Suprapubic skin (tissue), 4 donors: ENCODE measurements at places on chromosomes 6 and 20.

DNA sequence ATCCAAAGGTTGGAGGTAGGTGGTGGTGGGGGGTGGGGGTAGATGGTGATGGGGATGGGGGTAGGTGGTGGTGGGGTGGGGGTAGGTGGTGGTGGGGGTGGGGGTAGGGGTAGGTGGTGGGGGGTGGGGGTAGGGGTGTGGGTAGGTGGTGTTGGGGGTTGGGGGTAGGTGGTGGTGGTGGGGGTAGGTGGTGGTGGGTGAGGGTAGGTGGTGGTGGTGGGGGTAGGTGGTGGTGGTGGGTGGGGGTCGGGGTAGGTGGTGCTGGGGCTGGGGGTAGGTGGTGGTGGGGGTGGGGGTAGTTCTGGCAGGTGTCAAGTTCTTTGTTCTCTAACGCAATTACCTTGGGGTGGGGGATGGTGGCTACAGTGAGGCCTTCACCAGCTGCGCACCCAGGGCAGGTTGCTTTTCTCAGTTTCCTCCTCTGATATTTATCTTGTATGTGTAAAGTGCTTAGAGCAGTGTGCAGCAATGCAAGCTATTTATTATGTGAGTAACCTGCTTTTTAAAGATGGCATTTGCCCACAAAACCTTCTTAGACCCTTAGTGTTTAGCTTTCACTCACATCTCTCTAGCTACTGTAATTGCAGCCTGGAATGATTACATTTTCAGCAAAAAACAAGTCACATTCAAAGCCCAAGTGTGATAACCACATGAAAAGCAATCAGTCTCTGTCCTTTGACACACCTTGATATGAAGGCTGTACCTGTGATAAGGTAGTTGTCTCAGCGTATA, 8.2 kb upstream of the CCDC167 start:
- H3K4me3 ChIP-seq = no peak overlapping the region
- H3K4me1 ChIP-seq = no peaks in the 10 kb centered on the region
- no peak overlapping the region for H3K27ac ChIP-seq
- H3K27me3 ChIP-seq = peaks cover 17% of the 10 kb centered on the region
- no peak for DNase-seq

DNA sequence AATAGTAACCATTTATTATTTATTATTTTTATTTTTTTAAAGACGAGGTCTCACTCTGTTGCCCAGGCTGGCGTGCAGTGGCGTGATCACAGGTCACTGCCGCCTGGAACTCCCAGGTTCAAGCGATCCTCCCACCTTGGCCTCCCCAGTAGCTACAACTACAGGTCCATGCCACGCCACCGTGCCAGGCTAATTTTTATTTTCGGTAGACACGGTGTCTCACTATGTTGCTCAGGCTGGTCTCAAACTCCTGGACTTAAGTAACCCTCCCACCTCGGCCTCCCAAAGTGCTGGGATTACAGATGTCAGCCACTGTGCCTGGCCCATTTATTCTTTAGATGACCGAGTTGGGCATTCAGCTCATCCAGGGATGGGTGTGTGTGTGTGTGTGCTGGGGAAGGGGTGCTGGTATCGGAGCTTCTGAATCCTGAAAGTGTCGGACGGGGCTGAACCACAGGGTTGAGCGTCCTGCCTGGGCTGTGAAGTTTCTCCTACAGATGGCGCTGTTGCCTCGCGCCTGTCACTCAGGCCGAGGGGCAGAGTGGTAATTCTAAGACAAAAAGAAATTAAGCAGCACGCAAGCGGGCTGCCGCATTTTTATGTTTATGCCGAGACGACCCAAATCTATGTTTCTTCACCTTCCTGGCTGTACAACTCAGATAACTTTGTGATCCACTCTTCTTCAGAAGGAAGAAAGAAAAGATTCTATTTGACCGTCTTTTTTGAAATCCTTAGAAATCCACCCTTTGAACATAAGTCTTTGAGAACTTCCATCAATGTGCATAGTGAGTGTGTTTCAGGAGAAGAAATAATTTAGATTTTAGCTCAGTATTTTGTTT, 252.8 kb downstream of the CDH26 start:
- H3K36me3 ChIP-seq = no peaks in the 10 kb centered on the region
- DNase-seq = no peak
- H3K4me3 ChIP-seq = no peak overlapping the region
- H3K4me1 ChIP-seq = no peaks in the 10 kb centered on the region
- no peaks in the 10 kb centered on the region for H3K27me3 ChIP-seq

DNA sequence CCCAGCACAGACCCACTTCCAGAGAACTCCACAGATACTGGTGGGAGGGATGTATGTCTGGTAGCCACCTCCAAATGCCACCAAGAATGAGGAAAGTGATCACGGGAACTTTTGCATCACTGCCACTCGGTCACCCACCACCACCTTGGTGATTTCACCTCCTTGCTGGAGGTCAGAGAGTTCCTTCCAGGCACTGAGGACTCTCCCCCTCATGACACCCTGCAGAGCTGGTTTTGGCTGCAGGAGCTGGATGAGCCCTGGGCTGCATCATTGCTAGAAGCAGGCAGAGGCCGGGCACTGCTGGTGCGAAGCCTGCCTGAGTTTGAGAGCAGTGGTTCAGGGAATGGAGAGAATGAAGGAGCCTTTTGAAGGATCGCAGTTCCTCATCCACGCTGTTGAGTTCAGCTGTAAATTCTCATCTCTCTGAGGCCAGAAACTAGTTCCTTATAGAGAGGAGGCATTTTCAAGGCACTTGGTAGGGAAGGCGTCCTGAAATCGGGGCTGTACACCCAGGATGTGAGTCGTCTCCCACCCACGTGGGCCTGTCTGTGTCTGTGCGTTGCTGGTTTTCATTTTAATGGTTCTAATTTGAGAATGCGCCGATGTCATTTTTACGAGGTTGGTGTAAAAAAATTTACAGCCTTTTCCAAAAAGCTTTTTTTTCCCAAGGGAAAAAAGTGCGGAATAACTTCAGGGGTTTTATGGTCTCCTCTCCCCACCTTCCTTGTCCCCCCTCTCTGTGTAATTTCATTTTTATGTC, 25.0 kb downstream of the FOXP4 start:
- peaks cover 2% of the 10 kb centered on the region for H3K4me1 ChIP-seq
- H3K4me3 ChIP-seq = no peak overlapping the region
- H3K27me3 ChIP-seq = no peaks in the 10 kb centered on the region
- H3K36me3 ChIP-seq = peaks cover 26% of the 10 kb centered on the region
- no peak overlapping the region for H3K27ac ChIP-seq
- DNase-seq = no peak

GRCh38 chr20:34299556-34300255, 3.4 kb downstream of the AHCY start:
- H3K36me3 ChIP-seq = peaks cover 8% of the 10 kb centered on the region
- H3K4me3 ChIP-seq = no peak overlapping the region
- H3K27me3 ChIP-seq = no peaks in the 10 kb centered on the region
- no peak for DNase-seq
- peaks cover 24% of the 10 kb centered on the region for H3K4me1 ChIP-seq

DNA sequence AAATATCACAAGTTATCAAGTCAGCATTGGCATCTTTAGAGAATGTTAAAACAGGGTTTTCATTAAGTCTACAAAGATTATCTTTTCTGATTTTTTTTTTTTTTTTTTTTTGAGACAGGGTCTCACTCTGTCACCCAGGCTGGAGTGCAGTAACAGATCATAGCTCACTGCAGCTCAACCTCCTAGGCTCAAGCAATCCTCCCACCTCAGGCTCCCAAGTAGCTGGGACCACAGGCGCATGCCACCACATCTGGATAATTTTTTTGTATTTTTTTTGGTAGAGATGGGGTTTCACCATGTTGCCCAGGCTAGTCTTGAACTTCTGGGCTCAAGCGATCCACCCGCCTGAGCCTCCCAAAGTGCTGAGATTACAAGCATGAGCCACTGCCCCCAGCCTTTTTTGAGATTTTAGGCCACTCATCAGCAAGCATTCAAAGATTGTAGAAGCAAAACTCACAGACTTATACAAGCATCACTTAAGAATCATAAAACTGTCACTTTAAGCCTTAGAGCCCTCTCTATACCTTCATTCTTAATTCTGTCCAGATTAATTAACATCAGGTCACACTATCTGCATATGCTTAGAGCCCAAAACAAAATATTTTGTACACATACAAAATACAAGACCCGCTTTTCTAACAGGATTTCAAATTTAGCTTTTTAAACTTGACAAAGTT, 32.6 kb downstream of the NCOA6 start:
- peaks cover 8% of the 10 kb centered on the region for H3K4me1 ChIP-seq
- no peak overlapping the region for H3K27ac ChIP-seq
- no peak overlapping the region for H3K4me3 ChIP-seq
- no peak for DNase-seq
- peaks cover 17% of the 10 kb centered on the region for H3K36me3 ChIP-seq

- no peak overlapping the region for H3K27ac ChIP-seq
- H3K4me3 ChIP-seq = no peak overlapping the region
- DNase-seq = no peak
- H3K27me3 ChIP-seq = no peaks in the 10 kb centered on the region
Measured at GRCh38 chr6:144053601-144054000, 41.8 kb downstream of the SF3B5 start.

GRCh38 chr20:57087102-57087501, 179.3 kb downstream of the BMP7 start:
- DNase-seq = no peak
- peaks cover 13% of the 10 kb centered on the region for H3K4me1 ChIP-seq
- H3K4me3 ChIP-seq = no peak overlapping the region
- H3K36me3 ChIP-seq = no peaks in the 10 kb centered on the region
- H3K27me3 ChIP-seq = peaks cover 13% of the 10 kb centered on the region
- H3K27ac ChIP-seq = no peak overlapping the region

GRCh38 chr6:128641703-128642102, 121.3 kb upstream of the PTPRK start:
- H3K36me3 ChIP-seq = no peaks in the 10 kb centered on the region
- DNase-seq = no peak
- no peaks in the 10 kb centered on the region for H3K4me1 ChIP-seq
- H3K27me3 ChIP-seq = no peaks in the 10 kb centered on the region
- no peak overlapping the region for H3K27ac ChIP-seq
- no peak overlapping the region for H3K4me3 ChIP-seq

DNA sequence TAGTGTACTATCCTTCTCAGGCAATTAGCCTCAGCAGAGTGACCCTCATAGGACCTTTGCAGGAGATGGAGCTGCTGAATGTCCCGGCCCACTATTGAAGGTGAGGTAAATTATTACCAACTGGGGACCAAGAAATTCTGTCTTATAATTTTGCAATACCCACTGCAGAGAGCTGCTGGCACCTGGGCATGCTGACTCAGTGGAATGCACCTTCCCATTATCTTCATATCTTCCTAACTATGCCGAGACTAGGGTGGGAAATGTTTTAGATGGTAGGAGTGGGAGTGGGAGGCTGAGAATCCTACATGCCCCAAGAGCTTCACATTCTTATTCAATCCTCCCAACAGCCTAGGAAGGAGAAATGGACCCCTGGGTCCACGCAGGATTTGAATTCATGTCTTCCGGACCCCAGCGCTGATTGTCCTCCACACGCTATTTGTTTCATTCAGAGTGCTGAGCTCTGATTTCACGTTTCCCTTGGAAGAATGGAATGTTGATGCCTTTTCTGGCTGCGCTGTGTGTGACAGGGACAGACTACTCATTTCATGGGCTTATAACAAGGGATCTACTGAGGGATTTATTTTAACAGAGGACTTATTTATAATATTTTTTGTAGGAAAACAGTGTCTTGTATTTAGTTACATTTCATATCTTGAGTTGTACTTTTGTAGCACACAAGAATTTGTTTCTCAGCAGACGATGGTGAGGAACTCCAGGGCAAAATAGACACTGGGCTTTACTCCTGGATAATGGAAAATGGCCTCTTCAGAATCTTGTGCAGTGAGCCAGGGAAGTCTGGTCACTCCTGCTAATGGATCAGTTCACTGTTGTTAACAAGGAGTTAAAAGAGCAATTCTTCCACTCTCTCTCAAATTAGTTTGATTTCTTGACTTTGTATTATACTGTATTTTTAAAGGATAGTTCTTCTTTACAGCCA, 66.4 kb downstream of the FYN start:
- DNase-seq = no peak
- no peak overlapping the region for H3K27ac ChIP-seq

- no peak overlapping the region for H3K27ac ChIP-seq
- no peaks in the 10 kb centered on the region for H3K27me3 ChIP-seq
- no peak for DNase-seq
- no peaks in the 10 kb centered on the region for H3K36me3 ChIP-seq
Measured at GRCh38 chr6:127332383-127332961, 10.9 kb downstream of the ECHDC1 start.

DNA sequence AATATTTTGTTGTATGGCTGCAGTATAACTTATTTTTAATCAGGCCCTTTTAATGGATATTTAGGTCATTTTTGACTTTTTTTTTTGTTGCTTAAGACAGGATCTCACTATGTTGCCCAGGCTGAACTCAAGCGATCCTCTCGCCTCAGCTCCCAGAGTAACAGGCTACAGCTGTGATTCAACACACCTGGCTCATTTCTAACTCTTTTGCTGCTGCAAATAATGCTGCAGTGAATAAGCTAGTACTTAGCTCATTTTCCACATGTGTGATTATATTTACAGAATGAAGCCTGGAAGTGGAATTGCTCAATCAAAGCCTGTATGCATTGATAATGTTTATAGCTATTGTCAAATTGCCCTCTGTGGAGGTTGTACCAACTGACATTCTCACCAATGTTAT, 1.1 kb downstream of the GTSF1L start:
- no peak overlapping the region for H3K4me3 ChIP-seq
- peaks cover 3% of the 10 kb centered on the region for H3K27me3 ChIP-seq
- H3K4me1 ChIP-seq = peaks cover 8% of the 10 kb centered on the region
- no peak for DNase-seq
- no peaks in the 10 kb centered on the region for H3K36me3 ChIP-seq
- no peak overlapping the region for H3K27ac ChIP-seq
